Activated T-helper 17 cell treated with anti-CD3 and anti-CD28 coated beads, Interleukin-2, amount 50 U/mL, for 72 hours (primary cell): ENCODE measurements at places on chromosomes 3 and 15.

GRCh38 chr3:31565288-31565687 is 32.6 kb downstream of the STT3B start:
- ATAC-seq = peak; percentile 89

DNA sequence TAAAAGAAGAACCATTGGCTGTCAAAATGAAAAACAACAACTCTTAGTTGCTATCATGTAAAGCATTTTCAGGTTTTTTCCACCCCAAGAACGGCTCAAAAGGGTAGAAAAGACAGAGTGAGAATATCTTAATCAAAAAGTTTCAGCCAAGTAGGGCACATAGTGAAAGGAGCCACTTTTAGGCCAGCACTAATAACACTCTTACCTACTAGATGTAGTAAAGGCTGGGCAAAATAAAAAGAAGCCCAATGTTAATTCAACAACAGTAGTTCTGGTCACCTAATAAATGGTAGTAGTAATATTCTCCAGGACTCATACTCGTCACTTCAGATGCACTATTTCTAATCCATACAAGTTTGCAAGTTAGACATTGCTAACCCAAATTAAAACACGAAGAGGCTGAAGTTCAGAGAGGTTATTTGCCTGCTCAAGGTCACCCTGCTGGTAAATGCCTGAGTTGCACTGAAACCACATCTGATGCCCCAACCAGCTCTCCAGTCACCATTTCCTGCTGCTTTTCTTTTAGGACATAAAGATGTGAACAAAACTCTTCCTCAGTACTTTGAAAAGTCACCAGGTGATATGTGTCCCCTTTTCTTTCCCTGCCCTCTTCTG is 7.5 kb downstream of the GOLIM4 start:
- ATAC-seq = no peak

DNA sequence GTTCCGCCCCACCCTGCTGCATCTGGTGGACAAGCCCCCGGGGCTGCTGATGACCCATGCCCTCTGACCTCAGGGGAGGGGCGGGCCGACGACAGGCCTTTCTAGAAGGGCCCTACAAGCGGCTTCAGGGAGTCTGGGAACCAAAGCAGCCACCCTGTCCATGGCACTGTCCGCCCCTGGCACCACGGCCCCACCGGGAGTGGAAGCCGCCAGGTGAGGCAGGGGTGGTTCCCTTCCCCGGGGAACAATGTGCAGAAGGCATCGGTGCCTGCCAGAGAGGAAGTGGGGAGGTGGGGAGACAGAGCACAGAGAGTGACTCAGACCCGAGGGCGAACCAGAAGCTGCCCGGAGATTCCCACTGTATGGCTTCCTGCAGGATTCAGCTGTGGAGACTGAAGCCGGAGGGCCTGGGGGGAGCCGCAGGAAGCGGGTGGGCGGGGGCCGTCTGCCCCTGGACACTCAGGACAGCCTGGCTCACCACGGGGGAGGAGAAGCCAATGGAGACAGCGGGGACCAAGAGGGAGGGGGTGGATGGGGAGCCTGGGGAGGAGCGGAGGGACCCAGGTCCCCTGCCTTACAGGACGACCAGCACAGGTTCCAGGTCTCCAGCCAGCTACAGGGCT is 134.0 kb downstream of the TPRA1 start:
- ATAC-seq = no peak

- no peak for ATAC-seq
Measured at GRCh38 chr3:8775181-8775580, 5.8 kb upstream of the OXTR start.

GRCh38 chr3:22982981-22983587 is 220.0 kb upstream of the UBE2E2 start:
- ATAC-seq = no peak

DNA sequence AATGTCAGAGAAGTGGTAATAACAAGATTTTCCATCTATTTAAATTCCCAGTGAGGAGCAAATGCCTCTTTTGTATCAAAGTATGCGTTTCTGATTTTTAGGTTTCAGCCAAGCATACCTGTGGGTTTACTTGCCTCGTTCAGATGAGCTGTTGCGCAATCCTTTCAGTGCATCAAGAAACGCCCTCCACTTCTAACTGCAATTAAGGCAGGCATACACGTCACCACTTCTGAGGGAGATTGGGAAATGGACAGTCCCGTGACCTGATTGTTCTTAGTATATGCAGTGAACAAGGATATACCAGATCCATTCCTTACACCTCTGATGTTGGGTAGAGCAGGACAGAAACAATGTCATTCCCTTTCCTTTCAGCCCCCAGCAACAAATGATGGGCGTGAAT is 219.0 kb downstream of the ITPR1 start:
- no peak for ATAC-seq

- no peak for ATAC-seq
Measured at GRCh38 chr15:78668987-78669386, 28.0 kb upstream of the CHRNB4 start.

GRCh38 chr3:180684807-180685206 is 5.5 kb upstream of the CCDC39 start:
- no peak for ATAC-seq
